ENCODE measurements at places on chromosomes 4 and X. TPM values are rescaled to one million over a fixed set of nuclear protein-coding genes. Genes with fewer than 3 reads are reported as not detected.

Gene DKK2
- 2.6 TPM for total RNA-seq

Gene CLTRN
- not detected for total RNA-seq

Gene INTU
- total RNA-seq, result 9.6 TPM

Gene ATP11C
- 32.0 TPM for total RNA-seq

- no peak for DNase-seq
Observed at GRCh38 chr4:101806914-101807313, 16.4 kb downstream of the BANK1 start.

DNA sequence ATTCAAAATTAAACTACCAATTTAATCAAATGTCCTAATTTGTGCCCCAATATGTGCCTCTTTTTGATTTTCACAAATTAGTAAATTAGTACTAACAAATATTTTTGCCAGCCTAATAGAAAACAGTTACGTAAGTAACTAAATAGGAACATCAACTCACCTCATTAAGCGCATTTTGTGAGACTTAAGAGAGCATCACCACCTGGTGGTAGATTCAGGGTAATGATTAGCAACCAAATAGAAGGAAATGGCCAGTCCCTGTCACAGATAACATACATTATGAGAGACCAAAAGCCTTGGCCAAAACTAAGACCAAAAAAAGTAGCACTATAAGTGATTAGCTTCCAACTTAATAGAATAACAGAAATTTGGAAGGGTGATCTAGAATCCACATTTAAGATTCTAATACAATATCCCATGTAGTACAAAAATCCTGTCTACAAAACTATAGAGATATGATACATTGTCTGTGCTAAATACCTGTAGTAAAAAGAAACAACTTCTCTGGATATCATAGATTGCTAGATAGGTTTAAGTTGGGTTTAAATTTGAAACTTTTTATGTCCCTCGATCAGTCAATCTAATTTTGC, 46.7 kb downstream of the C4orf46 start:
- DNase-seq, result no peak

DNA sequence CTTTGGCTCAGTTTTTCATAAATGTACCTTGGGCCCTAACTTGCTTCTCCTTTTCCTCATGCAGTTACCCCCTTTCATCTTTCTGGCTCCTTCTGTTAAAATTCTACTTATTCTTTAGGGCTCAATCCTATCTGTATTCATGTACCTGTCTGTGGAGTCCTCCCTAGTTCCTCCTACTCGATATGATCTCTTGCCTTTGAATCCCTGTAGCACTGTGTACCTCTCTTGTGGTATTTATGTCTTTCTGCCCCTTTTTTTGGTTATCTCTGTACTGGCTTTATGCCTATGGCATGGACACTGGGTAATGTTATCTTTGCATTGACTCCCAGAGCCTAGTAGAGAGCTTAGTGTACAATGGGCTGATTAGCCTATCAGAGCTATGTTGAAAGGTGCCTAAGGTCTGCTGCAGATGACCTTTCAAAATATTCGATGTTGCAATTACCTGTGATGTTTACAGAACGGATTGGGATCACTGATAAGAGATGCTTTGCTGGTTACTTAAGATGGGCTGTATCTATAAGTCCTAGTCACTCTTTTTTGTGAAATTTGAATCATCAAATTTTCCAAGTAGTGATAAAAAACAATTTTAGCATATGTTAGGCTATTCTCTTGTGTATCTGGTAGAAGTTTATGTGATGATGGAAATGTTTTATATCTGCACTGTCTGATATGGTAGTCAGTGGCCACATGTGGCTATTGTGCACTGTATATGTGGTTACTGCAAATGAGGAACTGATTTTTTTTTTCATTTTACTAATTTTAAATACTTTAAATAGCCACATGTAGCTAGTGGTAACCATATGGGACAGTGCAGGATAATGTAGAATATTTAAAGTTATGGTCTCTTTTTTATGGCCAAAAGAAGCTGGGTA, 33.5 kb downstream of the TMEM164 start:
- DNase-seq, result no peak

DNA sequence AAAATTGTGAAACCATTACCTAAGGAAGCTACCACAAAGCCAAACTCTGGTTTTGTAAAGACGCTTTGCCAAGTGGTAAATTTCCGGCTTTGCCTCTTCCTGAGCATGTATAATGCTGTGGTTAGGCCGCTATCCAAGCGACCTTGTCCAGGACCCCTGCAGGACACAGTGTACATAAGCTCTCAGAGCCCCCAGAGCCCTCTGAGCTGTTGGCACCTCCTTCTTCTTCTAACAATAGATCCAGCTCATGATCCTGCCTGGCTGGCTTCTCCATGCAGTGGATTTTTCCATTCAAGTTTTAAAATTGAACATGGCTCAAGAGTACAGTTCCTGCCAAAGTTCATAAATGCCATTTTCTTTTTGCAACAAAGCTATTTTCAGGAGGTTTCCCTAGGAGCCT, 326.7 kb downstream of the MAPK10 start:
- DNase-seq, result peak; percentile 76

DNA sequence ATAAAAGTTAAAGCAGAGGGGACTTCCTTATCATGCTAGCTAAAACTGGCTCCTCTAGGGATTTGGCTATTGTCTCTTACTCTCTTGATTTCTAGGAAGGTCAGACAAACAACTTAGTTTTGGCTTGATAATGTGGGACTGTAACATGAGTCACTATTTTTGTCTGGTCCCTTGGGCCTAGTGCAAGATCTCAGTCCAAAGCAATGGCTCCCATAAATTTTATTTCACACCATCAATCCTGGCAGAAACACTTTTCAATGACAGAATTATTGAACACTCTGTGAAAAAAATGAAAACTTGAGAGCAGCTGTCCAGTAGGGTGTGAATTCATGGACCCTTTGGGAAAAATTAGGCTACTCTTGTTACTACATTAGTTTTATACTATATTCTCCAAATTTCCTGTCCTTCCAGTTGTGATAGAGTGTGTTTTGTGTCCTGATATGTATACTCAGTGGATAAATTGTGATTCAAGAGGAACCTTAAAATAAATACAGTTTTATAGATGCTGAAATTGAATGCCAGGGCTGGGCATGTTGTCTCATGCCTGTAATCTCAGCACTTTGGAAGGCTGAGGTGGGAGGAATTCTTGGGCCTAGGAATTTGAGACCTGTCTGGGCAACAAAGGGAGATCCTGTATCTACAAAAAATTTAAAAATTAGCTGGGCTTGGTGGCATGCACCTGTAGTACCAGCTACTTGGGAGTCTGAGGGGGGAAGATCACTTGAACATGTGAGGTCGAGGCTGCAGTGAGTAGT, 10.8 kb upstream of the SNCA start:
- no peak for DNase-seq

DNA sequence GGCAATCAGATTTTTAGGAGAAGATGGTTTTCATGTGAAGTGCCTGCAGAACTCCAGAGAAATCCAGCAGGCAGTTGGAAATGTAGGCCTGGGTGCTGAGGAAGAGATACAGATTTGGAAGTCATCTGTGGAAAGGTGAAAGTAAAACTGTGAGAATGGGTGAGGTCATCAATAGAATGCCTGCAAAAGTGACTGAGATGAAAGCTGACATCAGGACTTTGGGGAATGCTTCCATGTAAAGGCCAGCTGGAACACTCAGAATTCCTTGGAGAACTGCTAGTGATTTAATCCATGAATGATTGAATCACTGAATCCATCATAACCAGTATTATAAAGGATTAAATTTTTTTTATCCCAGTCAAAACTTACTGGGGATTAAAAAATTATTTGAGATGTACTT, 124.5 kb upstream of the GIMD1 start:
- DNase-seq, result no peak

DNA sequence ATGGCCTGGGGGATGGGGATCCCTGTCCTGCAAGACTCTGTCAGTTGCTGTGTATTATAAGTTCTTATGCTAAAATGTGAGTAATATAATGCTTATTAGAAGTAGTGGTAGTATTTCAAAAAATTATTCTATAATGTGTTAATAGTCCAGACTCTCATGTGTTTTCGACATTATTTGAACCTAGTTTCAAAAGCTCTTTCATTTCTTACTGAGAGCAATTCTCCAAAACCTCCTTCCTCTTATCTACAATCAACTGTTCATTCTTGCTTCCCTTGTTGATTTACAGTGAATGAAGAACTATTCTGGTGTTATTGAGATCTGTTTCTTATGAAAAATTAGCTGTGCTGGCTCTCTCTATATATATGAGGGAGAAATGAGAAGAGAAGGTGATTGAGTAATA, 32.9 kb upstream of the PTPN13 start:
- no peak for DNase-seq

GRCh38 chr4:147760695-147761094, 28.8 kb downstream of the ARHGAP10 start:
- DNase-seq, result peak; percentile 86

- DNase-seq, result no peak
Observed at GRCh38 chr4:156999175-156999517, 27.5 kb upstream of the PDGFC start.

DNA sequence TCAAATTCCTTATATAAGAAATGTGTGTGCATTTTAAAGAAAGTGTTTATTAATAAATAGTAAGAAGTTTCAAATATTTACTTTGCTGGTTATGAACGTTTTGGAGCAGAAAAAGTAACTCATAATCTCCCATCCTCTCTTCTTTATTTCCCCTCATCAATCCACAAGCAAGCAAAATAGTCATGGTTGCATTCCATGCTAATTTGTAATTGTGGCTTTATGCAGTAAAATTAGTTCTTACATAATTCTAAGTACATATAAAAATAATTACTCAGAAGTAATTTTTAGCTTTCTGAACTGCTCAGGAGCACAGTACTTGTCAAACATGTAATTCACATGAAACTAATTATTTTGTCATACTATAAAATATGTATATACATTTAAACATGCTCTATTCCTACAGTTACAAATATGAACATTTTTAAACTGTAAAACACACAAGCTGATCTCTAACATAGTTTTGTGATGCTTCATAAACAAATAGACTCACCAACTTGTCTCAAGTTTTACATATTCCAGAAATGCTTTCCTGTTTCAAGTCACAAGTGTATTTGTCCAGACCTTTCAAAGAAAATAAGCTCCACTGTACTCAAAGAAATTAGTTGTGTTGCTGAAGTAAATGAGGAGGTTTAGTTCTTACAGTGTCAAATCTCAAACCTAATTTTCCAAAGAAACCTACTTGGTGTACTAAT, 218.9 kb downstream of the PABPC4L start:
- no peak for DNase-seq

- DNase-seq, result no peak
Observed at GRCh38 chrX:17021851-17022604, 75.6 kb downstream of the REPS2 start.

- DNase-seq, result no peak
Observed at GRCh38 chr4:98745366-98745765, 87.0 kb upstream of the TSPAN5 start.

DNA sequence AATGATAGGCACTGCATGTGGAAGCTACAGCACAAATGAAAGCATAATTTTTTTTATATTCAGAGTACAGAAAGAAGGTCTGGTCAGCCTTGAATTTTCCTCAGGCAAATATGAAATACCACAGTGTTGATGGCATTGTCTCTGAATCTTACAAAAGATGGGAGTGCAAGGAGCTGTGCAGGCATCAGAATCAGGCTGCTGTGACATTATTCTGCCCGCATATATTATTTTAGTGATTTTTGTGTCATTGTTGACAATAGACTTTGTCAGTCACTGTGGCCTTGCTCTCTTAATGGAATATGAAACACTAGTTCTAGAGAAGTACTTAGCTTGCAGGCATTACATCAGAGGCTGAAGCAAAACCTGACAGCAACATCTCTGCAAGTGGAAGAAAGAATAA, 42.5 kb downstream of the SYTL5 start:
- no peak for DNase-seq

Measured in sigmoid colon (tissue), 7 donors.